ENCODE measurements at places on chromosomes 2 and 18.

DNA sequence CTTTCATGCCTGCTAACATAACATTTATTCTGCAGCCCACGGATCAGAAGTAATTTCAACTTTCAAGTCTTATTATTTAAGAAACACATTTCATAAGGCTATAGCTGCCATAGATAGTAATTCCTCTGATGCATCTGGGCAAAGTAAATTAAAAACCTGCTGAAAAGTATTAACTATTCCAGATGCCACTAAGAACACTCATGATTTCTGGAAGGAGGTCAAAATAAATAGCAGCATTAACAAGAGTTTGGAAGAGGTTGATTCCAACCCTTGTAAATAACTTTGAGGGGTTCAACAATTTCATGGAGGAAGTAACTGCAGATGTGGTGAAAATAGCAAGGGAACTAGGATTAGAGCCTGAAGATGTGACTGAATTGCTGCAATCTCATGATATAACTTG lies 77.6 kb downstream of the CCDC148 start:
- DNase-seq, result no peak

DNA sequence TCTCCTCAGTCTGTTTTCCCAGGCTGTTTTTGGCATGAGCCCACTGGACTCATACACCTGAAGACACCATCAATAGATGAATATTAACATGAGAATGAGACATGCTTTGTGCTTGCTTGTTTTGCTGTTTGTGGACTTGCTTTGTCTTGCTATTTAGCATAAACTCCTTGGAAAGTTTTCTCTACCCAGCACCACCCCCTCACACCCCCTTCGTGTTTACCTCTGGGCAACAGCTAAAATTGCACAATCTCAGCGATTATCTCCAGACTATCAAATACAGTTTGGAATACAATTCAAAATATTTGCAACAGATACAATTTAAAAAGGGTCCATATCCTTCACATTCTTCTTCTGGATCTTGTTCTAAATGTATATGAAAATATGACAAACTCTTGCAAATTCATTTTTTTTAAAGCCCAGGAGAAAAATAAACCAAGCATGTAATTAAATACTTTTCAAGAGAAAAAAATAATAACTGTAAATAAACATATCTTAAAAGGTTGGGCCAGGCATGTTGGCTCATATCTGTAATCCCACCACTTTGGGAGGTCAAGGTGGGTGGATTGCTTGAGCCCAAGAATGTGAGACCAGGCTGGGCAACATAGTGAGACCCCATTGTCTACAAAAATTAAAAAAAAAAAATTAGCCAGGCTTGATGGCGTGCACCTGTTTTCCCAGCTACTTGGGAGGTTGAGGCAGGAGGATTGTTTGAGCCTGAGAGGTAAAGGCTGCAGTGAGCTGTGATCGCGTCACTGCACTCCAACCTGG lies 32.3 kb upstream of the PMAIP1 start:
- DNase-seq, result no peak

- DNase-seq, result no peak
These were observed 165.1 kb upstream of the NDUFV2 start for GRCh38 chr18:8937160-8938094.

- DNase-seq, result no peak
These were observed 523.3 kb downstream of the TRIB2 start for GRCh38 chr2:13240061-13240460.

- DNase-seq, result no peak
These were observed 7.3 kb downstream of the INSIG2 start for GRCh38 chr2:118095610-118096009.

- no peak for DNase-seq
These were observed 24.5 kb downstream of the ITGAV start for GRCh38 chr2:186614373-186614772.

DNA sequence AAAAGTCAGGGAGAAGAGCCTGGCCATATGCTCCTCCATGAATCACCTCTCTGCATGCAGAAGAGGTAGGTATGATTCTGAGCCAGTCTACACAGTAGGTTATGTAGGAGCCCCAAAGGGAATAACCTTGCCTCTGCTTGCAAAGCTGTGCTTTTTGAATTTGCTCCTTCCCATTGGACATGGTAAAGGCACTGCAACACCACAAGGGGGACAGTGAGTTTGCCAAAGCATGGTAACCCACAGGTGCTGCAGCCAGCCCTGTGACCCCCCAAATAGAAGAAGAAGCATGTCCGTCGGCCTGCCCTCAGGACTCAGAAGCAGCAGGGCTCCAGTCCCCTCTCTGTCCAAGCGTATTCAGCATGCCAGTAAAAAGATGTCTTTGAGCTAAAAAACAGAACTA lies 51.0 kb upstream of the BCL2L11 start:
- no peak for DNase-seq

DNA sequence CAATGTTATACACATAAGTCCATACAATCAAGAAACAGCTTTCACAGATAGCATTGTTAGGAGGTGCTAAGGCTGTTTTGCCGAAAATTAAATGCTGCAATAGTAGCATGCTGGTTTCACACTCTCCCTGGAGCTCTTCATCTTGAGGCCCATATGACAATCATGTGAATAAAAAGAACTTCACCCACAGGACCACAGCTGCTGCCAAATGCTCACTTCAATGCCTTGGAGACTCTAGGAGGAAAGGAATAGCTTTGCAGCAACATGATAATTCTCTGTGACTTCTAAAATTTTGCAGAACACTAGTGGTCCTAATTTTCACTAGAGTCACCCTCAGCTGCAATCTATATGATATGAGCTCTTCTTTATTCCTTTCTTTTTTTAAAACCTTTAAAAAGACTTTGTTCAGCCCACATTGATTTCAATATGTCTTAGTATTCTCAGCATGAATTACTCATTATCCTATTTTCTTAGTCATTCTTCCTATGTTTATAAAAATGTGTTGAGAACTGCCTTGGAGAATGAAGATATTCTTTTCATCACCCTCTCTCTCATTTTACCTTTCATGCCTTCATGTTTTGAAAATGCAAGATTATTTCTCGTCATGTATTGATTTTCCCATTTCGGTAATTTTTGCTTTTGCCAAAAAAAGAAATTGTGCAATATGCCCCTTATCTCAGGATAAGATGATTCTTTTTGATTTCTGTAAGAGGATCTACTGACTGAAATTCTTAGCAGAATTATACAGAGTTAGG lies 108.2 kb downstream of the PDE1A start:
- peak; percentile 47 for DNase-seq

DNA sequence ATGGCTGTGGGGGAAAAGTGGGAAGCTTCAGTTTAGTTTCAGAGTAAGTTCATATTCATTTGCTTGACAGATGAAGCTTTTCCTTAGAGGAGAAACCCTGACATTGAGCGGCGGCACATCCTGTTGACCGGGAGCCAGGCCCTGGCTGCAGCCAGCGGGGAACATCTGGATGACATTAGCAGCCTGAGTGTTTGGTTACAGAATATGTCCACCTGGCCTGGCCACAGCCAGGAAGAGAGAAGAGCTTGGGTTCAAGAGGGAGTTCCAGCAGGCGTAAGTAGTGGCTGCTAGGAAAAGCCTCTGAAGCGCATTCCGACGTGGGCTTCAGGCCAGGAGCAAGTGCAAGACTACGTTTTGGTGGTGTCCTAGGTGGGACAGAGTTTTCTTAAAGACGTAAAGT lies 144.9 kb upstream of the MYCN start:
- no peak for DNase-seq

All from spinal cord (tissue), 10 donors.